ENCODE measurements at places on chromosomes 3 and 15. TPM values are rescaled to one million over a fixed set of nuclear protein-coding genes. Genes with fewer than 3 reads are reported as not detected.

Gene CELF6
- 0.18 TPM for total RNA-seq

Gene BFSP2
- total RNA-seq: not detected

Gene CLDN16
- not detected for total RNA-seq

Gene SLC9C1
- total RNA-seq: not detected

Gene P2RY13
- total RNA-seq: not detected

Gene TMC3
- not detected for total RNA-seq

Gene SKOR1
- 4.9 TPM for total RNA-seq

Gene GOLGA8N
- total RNA-seq: 0.62 TPM

Gene C15orf62
- 3.1 TPM for total RNA-seq

Gene CCR9
- not detected for total RNA-seq

DNA sequence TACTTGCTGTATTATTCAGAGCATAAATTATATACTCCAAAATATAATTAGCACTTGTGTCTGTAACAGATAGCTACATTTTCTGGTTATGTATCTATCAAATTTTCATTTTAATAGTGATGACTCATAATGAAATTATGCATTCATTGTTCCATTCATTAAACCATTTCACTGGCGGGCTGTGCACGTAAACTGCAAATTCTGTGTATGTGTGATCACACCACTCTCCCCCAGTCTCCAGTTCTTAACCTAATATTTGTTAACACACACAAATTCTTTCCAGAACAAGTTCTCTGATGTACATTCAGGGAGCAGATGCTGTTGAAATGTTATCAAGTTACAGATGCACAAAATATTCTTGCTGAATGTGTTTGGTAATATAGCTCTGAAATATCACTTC lies 3.8 kb upstream of the KCNMB2 start:
- no peak for DNase-seq

- no peak for DNase-seq
These were observed 52.4 kb upstream of the SLC6A1 start for GRCh38 chr3:10940106-10940505.

DNA sequence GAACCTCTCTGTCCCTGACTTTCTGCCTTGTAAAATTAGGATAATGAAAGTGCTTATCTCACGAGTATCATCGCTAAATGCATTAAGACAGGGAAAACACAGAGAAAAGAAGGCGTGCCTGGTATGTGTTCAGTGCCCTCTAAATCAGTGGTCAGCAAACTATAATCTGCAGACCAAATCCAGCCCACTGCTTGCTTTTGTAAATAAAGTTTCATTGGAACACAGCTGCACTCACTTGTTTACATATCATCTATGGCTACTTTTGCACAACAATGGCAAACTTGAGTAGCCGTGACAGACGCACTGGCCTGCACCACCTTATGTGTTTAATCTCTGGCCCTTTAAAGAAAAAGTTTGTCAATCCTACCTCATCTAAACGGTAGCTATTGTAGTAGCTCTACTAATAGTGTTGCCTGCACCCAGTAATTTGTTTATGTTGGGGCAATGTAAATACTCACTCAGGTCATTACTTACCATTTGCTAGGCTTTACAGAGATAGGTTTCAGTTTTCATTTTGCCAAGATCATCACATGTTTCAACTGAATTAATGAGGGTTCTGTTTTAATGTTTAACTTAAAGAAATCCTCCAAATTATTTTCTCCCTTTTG lies 229.4 kb downstream of the FEZF2 start:
- DNase-seq: no peak

DNA sequence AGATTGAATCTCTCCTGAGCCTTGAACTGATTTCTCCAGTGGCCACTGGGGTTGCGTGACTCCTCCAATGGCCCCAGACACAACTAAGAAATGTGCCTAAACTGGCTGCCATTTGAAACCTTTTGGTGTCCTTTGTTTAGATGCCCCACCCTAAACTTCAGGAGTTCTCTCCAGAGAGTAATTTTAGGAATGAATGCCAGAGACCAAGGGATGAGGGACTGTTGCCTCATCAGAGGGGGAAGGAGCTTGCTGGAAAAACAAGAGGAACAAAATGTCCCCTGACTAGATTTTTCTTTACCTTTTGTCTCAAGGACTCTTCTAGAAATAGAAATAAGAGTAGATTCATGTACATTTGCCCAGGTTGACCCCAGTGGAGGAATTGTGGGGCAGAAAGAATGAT lies 8.1 kb upstream of the ADPRH start:
- no peak for DNase-seq

- DNase-seq: peak; percentile 83
These were observed 17.9 kb upstream of the ANKRD28 start for GRCh38 chr3:15815696-15816095.

GRCh38 chr3:178847190-178847589 lies 224.4 kb downstream of the ZMAT3 start:
- no peak for DNase-seq

DNA sequence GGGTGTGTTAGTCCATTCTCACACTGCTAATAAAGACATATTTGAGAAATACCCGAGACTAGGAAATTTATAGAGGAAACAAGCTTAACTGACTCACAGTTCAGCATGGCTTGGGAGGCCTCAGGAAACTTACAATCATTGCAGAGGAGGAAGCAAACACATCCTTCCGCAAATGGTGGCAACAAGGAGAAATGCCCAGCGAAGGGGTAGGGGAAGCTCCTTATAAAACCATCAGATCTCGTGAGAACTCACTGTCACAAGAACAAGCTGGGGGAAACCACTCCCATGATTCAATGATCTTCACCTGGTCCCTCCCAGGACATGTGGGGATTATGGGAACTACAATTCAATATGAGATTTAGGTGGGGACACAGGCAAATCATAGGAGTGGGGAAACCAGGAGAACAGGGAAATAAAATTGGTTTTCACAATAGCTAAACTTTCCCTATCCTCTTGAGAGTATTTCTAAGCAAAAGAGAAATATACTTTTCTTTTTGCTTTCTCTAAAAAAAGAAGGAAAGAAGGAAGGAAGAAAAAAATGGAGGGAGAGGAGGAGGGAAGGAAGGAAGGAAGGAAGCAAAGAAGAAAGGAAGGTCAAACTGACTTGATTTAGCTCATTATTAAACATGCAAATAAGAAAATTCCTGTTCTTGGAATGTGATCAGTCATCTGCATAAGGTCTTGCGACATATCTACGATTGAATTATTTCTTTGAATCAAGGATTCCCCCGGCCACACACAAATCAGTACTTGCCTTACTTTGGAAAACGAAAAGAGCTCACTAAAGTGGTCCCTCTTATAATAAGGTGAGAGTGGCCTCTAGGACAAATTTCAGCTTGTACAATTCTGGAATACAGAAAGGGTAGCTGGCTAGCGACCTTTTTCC lies 75.2 kb downstream of the LIPC start:
- DNase-seq: no peak

- DNase-seq: no peak
These were observed 230.2 kb upstream of the HES1 start for GRCh38 chr3:193905541-193906396.

- DNase-seq: no peak
These were observed 424.1 kb downstream of the ZNF385D start for GRCh38 chr3:21326704-21327475.

DNA sequence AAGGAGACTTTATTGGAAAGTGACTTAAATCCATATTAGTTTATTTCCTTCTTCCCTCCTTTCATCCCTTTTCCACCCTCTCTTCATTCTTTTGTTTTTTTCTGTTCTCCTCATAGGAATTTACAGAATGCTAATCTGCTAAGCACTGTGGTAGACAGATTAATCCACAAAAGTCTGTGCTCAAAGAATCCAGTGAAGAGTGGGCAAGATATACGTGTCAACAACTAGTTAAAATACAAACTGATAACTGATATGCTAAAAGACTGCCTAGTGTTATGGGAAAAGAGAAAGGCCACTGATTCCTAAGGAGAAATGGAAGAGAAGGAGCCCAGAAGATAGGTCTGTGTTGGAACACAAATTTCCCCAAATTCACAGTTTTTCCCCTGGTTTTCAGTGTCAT lies 202.2 kb downstream of the MBNL1 start:
- no peak for DNase-seq

GRCh38 chr3:73292220-73292619 lies 230.8 kb downstream of the EBLN2 start:
- DNase-seq: no peak

GRCh38 chr15:98800437-98801233 lies 152.3 kb downstream of the IGF1R start:
- peak; percentile 35 for DNase-seq

DNA sequence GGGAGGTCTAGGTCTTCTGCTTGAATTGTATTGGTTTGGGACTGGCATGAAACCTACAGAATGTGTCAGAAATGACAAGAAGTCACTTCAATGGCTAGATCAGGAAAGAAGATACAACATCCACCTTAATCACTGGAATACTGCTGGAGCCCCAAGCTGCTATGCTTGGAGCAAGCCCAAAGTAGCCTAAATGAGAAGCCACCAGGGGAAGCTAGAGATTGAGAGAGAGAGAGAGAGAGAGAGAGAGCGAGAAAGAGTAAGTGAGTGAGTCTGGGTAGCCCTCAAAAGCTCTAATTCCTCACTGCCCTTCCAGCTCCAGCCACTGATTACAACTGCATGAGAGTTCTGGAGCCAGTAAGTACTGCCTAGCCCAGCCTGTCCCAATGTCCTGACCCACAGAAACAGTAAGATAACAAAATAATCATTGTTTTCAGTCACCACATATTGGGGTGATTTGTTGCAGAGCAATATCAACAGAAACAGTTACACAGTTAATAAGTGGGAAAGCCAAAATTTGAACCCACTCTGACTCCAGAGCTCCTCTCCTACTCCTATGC lies 529.2 kb upstream of the GOLIM4 start:
- DNase-seq: no peak

GRCh38 chr3:120203016-120203415 lies 82.0 kb downstream of the GPR156 start:
- peak; percentile 98 for DNase-seq

DNA sequence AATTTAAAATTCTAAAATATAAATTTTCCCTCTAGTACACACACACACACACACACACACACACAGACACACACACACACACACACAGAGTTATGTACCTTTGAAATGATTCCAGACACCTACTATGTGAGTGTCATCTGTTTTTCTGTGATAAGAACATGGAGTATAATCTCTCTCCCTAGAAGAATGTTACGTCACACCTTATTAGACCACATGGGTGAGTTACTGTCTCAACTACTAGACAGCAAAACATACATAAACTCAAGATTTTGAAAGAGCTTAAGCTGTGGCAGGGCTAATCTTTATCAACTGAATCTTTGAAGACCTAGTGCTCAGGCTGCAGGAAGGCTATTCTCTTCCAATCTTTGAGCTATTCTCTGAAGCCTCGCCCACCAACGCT lies 385.9 kb upstream of the BCHE start:
- DNase-seq: no peak

DNA sequence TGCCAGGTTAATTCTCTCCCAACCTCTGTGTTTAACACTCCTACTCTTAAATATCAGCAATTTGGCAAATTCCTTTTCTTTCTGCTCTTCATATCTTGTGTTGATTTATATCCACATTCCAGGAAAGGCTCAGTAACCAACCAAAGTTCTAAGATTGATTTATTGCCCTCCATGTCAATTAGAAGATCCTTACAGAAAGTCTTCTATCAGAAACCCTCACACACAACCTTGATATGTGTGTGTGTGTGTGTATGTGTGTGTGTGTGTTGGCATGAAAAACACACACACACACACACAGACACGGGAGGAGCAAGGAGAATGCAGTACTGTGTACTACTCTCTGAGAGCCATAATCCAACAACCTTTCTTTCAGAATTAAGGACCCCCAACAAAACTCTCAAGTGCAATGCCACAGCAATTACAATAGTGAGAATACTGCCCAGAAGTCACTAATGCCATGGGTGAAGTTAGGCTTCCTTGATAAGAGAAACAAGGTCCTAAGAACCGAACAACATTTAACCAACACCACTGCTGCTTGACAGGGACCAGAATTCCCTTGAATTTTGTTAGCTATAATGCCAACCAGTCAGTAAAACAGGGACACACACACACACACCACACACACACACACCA lies 1.1 kb downstream of the LSAMP start:
- peak; percentile 62 for DNase-seq

DNA sequence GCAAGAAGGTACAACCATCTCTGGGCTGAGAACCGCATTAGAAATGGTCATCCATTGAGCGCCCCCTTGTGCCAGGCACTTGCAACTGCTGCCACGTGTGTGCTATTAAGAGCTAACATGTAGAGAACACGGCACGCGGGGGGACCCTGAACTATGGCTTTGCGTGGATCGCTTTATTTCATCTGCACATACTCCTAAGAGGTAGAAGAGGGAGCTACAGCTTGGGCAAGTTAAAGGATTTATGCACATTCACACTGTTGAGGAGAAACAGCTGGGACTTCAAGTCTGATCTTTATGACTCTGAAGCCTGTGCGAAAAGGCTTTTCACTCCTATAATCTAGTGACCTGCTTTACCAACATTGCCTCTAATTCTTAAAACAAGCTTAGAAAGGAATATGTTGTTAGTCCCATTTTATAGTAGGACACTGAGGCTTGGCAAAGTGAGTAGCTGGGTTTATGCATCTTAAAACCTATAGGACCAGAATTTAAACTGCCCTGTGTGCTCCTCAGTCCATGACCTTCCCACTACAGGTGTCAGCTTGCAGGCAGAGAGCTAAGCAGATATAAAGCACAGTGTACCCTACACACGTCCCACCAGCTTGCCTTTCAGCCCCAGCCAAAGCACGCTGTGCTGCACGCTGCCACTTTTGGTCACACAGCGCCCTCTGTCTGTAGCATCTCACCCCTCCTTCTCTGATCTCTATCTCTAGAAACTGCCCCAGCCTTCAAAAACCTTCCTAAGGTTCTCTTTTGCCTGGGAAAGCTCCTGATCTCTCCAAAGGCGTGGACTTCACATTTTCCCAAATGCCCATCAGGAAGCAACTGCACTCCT lies 57.8 kb downstream of the STARD5 start:
- peak; percentile 91 for DNase-seq

DNA sequence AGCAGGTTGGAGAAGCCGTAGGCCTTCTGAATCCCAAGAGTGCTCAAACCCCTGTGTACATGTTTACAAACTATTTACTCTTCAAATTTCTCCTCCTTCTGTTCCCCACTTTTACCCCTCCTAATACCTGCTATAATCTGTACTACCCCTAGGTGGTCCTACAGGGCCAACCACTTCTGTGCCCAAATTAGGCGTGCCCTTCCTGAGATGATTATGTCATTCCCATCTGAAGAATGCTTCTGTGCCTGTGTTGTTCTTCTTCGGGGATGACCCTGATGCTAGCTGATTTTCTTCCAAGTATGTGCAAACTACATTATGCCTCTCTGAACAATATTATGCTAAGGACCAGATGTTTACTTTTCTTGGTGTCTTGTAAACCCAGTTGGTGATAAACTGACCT lies 20.5 kb downstream of the RBP2 start:
- no peak for DNase-seq
